Stimulated activated naive CD8-positive, alpha-beta T cell treated with anti-CD3 and anti-CD28 coated beads, Interleukin-15, Interleukin-2, amounts not matched to agents 100 U/mL and 50 U/mL, for 24 hours (primary cell): ENCODE measurements at places on chromosomes 2 and 18.
A peak's percentile ranks its signal among the peaks of the same experiment; 100 is the strongest.

DNA sequence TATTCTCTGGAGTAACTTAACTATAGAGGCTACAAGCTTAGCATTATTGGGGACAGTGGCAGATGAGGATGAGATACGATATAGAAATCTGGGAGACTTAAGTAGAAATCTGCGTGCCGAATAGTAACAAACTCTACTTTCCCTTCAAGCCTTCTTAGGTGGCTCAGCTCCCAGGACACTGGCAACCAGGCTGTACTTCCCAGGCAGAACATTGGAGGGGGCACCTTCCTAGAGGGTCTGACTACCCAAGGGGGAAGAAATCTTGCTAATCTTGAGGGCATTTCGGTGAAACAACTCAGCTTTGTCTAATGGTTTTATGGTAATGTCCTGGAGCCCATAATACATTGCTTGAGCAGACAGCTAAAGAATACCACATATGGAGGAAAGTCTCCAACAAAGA is 126.2 kb upstream of the DTNA start:
- no peak for DNase-seq

DNA sequence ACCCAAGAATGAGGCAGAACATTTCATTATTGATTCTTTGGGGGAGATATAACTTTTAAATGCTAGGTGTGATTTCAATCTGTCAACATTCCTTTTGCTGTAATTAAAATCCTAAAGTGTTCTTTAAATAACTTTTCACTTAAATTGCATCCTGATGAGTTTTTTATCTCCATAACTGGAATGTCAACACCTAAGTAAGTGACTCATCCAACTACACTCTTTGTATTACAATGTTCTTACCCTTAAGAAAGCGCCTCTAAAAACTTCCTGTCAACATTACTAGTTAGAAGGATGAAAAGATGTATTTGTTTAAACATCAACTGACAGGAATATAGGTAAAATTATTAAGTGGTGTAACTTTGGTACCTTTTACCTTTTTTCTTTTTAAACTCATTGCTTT is 1657.0 kb downstream of the LRP1B start:
- no peak for DNase-seq

- DNase-seq = no peak
These were observed 1.9 kb downstream of the CMPK2 start for GRCh38 chr2:6863792-6864191.

- DNase-seq = no peak
These were observed 156.7 kb downstream of the TTN start for GRCh38 chr2:178650554-178650953.

- DNase-seq = no peak
These were observed 71.2 kb upstream of the CNTNAP5 start for GRCh38 chr2:123953846-123954245.

DNA sequence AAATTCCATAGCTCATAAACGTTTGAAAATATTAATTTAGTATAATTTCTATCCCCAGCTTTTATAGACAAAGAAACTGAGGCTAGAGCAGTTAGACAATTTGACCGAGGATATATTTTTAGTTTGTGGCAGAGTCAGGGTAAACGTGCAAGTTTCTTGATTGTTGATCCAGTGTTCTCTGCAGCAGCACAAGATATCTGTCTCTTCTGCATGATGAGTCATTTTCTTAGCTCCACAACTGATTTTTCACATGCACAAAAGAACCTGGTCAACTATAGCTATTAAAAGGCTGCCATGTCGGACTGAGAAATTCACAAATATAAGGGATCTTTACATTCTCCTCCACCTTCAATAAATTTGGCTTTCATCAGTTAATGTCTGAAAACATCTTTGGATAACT is 143.4 kb upstream of the CYP26B1 start:
- no peak for DNase-seq

DNA sequence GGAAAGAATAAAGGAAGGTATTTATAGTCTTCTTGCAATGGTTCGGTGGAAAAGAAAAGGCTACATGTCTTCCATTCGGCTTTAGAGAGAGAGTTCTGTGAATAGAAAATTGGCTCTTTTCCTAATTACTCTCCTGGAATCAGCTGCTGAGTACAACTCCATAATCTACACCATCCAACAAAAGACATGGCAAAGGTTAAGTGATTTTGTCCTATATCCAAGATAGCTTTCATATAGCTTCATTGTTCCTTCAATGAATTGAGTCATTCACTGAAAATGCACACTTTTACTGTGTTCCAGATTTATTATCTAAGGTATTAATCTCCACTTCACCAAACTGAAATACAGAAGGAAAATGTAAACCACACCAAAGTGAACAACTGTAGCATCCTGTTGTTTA is 514.5 kb downstream of the LRRTM4 start:
- no peak for DNase-seq

DNA sequence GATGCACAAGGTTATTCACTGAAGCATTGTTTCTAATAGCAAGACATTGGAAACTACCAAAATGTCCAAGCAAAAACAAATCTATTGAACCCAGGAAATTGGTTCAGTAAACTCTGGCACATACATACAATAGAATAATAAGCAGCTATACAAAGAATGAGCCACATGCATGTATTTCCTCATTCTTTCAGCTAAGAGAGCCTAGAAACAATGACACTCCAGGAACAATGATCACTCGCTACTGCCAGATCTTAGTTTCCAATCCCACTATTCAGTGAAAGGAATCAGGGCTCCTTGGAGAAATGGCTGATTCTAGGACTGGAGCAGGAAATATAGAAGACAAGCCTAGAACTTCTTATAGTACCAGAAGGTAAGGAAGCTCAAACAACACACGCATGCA is 221.9 kb upstream of the AGAP1 start:
- DNase-seq = no peak

DNA sequence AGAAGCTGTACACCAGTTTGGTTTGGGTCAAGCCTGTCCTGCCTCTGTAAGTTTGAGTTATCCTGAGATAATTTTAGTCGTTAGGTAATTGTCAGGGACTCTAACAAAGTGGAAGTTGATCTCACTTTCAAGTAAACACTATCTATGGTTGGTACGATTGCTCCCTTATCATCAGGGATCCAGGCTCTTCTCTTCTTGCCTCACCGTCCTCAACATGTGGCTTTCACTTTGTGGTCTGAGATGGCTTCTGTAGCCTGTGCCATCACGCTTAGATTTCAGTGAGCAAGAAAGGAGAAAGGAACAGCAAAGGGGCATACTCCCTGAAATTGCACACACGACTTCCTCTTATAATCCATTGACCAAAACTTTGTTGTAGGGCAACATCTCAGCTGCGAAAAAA is 115.6 kb downstream of the CTAGE1 start:
- DNase-seq = no peak

DNA sequence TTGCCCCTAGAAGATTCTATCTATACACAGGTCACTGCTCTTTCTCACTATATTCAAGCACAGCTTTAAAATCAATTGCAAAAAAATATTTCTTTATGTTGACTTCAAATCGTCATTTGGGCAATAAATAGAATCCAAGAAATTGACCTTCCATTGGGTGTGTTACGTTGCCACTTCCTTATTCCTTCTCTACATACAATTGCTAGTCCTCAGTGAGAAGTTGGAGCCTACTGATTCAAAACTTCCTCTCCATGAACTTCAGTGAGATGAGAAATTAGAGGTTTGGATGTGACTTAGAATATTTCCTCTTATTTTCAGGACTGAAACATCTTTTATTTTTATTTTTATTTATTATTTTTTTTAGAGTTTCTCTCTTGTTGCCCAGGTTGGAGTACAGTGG is 40.3 kb downstream of the PMAIP1 start:
- DNase-seq = no peak

DNA sequence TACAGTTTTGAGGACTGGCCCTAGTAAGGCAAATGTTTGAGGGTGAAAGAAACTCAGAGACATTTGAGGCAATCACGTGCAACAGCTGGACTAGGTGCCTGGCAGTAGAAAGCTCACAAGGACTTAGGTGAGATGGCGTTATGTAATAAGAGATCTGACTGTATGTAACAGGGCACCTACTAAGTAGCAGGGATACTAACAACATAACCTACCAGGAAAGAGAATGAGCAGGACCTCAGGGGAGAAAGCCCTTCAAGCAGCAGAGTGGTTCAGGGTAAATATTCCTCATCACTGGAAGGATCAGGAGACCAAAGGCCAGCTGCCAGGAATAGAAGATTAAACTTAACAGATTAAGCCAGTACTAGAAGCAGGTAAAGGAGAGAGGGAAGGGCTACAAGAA is 53.4 kb downstream of the ARHGAP15 start:
- DNase-seq = no peak

- DNase-seq = no peak
These were observed 87.4 kb upstream of the PTPRM start for GRCh38 chr18:7479756-7480155.

GRCh38 chr18:23964282-23965238 is 50.0 kb upstream of the TTC39C start:
- peak; percentile 66 for DNase-seq

GRCh38 chr2:69299772-69300516 is 87.1 kb downstream of the GFPT1 start:
- DNase-seq = no peak

GRCh38 chr18:5294457-5295230 is 882 bp downstream of the ZBTB14 start:
- peak; percentile 64 for DNase-seq

DNA sequence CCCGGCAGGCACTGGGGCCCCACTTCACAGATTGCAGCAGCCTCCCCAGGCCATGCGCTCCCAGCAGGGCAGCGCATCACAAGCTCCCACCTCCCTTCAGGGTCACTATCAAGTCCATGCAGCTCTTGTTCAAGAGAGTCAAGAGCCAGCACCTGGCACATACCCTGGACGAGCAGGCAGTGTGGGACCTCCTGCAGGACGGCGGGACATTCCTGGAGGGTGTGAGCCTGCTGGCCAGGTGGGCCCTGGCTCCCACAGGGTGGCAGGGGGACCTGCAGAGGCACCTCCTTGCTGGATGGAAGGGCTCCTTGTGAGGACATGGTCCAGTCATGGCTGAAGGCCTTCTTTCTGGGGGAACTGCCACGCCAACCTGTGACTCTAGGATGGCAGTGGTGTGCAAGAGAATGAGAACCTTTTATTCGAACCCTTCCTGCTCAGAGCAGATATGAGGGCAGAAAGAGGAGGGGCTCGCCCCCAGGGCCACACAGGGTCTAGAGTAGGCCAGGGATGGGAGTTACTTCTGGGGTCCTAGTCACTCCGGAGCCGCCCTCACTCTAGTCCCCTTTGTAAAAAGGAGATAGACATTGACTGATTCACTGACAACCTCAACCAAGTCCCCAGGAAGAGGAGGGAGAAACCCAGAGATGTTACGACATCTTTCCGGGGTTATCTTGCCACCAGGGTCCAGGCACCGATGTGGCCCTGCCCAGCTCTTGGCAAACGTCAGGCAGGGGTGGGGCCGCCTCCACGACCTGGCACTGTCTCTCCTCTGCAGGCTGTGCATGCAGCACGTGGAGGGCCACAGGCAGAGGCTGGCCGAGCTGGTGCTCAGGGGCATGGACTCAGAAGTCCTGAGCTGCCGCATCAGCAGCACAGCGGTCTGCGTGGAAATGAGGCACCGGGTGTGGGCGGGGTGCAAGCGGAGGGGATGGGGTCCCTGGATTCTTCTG is 31.3 kb downstream of the HJURP start:
- no peak for DNase-seq

DNA sequence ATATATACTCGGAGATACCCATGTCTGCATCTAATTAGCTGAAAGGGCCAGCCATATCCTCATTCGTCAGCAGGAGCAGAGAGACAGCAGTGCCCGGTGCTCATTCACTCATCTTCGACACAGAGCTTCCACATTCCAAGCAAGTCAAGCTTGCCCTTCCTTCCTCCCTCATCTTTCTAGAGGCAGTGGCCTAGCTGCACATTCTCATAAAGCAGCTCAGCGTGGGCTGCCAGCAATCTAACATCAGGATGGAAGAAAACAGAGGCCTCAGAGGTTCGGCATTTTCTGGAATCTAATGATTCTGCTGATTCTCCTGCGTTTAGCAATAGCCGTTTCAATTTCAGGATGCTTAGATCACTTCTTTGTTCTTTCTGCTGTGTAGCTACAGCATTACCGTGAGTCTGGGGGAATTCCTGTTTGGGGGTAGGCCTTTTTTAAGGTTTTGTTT is 68.8 kb downstream of the CLHC1 start:
- no peak for DNase-seq

DNA sequence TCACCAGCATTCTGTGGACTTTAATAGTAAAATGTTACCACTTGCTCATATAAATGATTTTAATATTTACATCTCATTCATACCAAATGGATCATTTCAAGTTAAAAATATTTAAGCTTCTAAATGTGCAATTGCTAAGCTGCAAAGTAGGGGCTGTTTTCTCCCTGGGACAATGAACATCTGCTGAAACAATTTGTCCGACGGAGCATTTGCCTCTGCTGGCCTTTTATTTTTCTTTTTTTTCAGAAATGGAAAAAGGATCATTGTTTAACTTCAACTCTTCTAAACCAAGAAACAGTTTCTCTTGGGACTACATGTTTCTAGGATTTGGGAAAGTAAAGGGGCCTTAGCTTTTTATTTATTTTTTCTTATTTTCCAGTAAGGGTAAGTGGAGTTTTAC is 43.8 kb upstream of the ITPRID2 start:
- no peak for DNase-seq

GRCh38 chr2:230166557-230167170 is 53.1 kb downstream of the SP110 start:
- DNase-seq = no peak

GRCh38 chr2:216715402-216715974 is 20.1 kb upstream of the IGFBP5 start:
- no peak for DNase-seq

- peak; percentile 6 for DNase-seq
These were observed 32.5 kb downstream of the R3HDM1 start for GRCh38 chr2:135563793-135564192.

DNA sequence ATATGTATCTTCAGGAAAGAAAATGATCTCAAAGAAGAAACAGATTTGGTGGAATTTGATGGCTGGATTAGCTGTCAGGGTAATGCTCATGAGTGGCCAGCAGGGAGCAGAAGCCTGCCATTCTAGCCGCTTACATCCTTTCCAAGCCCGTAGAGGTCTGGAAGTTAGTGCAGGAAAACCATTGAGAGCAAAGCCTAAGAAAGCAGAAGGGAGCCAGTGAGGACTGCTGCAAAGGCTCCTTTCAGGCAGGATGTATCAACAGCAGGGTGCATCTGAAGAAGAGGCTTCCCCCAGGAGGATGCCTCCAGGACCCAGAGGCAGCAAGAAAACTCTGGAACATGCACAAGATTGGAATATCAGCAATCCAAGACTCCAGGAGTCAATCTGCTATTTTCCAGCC is 22.9 kb upstream of the LBH start:
- DNase-seq = no peak

DNA sequence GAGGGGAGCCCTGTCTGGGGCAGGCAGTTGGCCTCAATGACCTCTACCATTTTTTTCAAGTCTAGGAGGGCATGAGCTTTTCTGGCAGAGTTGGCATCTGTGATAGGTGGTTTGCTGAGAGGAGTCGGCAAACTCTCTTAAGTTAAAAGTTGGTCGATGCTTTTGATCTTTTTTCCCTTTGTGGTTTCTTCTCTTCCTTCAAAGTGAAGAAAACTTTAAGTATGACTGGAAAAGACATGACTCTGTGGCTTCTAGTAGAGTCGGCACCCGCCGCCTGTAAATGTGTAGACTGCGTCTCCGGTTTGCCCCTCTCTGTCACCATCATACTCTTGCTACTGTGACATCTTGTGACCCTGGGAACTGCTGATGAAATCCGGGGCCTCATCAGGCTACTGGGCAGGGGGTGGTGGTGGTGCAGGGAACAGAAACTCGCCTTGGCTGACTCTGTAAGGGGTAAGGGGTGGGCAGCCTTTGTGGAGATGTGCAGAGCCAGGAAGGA is 21.1 kb downstream of the INPP5D start:
- peak; percentile 65 for DNase-seq
